ENCODE measurements at places on chromosomes 11 and 22.

DNA sequence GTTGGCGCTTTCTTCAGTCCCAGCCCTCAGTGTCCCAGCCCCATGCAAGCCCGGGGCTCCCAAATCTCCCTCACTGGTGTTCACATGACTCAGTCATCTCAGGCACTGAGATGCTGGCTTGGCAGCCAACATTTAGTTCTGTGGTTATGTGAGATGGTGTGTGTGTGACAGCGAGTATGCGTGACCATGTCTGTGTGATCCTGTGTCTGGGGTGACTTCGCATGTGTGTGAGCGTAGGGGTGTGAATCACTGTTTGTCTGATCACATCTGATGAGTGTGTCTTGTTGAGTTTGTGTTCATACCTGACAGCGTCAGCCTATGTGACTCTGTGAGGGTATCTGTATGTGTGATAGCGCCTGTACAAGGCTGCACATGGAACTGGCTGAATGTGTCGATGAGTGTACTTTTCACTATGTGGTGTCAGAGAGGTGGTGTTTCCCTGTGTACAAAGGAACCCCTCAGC is 16.2 kb downstream of the CREB3L1 start:
- DNase-seq, result no peak

GRCh38 chr11:24400059-24400665 is 96.7 kb upstream of the LUZP2 start:
- no peak for DNase-seq

DNA sequence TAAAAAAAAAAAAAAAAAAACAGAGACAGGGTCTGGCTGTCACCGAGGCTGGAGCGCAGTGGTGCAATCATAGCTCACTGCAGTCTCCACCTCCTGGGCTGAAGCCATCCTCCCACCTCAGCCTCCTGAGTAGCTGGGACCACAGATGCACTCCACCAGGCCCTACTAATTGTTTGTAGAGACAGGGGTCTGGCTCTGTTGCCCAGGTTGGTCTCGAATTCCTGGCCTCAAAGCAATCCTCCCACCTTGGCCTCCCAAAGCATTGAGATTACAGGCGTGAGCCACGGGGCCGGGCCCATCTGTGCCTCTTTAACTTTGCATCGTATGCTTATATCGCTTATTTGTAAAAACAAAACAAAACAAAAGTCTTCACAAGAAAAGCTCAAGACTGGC is 3.1 kb downstream of the CPT1A start:
- no peak for DNase-seq

DNA sequence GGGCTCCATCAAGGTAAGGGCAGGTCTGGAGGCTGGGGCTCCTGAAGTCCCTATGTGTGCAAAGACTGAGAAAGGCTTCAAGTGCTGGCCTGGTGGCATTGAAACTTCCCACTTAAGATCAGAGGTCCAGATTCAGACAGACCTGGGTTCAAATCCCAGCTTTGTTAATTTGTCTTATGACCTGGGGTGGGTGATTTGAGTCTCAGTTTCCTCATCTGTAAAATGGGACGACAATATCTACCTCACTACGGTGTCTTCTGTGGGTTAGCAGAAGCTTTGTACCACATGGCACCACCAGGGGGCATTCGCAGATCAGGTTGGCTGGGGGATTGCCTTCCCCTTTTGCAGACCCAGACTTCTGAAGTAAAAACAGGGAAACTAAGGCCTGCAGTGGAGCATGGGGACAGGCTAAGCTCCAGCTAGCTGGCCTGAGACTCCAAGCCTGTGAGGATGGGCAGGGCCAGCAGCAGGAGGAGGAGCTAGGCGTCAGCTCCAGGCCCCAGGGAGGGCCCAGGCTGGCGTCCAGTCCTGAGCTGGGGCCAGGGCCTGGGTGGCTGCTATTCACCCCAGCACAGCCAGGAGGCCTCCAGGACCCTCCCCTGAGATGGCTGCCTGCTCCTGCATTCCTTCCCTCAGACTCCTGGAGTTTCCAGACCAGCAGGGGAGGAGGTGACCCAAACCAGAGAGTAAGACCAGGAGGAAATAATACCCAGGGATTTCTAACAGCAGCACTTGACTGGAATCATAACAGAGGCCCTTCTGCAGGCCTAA is 1.5 kb downstream of the CASTOR1 start:
- peak; percentile 12 for DNase-seq

- no peak for DNase-seq
Measured at GRCh38 chr11:121575963-121576290, 123.2 kb upstream of the SORL1-AS1 start.

- no peak for DNase-seq
Measured at GRCh38 chr11:7651140-7651551, 22.2 kb downstream of the CYB5R2 start.

GRCh38 chr11:134471087-134471715 is 59.2 kb upstream of the B3GAT1 start:
- no peak for DNase-seq

DNA sequence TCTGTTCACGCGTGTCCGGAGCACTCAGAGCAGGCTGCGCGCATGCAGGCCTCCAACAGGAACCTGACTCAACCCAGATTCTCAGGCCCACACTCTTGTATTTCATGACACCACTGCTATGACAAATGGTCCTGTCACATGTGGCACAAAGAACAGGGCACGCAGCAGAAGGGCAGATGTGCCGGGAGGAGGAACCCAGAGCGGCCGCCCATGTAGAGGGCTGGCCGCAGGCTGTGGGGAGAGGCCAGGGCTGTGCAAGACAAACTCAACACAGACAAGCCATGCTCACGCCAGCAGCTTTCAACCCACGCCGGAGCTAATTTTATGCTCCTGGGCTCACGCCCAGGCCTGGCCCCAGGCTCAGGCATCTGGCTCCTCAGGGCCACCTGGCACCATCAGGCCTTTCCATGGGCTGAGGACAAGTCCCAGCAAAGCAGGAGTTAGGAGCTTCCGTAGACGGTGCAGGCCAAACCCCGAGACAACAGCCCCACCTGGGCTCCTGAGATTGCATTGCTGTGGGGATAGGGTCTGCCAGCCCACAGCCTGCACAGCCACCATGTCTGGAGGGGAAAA is 40.0 kb downstream of the DUSP8 start:
- peak; percentile 68 for DNase-seq

DNA sequence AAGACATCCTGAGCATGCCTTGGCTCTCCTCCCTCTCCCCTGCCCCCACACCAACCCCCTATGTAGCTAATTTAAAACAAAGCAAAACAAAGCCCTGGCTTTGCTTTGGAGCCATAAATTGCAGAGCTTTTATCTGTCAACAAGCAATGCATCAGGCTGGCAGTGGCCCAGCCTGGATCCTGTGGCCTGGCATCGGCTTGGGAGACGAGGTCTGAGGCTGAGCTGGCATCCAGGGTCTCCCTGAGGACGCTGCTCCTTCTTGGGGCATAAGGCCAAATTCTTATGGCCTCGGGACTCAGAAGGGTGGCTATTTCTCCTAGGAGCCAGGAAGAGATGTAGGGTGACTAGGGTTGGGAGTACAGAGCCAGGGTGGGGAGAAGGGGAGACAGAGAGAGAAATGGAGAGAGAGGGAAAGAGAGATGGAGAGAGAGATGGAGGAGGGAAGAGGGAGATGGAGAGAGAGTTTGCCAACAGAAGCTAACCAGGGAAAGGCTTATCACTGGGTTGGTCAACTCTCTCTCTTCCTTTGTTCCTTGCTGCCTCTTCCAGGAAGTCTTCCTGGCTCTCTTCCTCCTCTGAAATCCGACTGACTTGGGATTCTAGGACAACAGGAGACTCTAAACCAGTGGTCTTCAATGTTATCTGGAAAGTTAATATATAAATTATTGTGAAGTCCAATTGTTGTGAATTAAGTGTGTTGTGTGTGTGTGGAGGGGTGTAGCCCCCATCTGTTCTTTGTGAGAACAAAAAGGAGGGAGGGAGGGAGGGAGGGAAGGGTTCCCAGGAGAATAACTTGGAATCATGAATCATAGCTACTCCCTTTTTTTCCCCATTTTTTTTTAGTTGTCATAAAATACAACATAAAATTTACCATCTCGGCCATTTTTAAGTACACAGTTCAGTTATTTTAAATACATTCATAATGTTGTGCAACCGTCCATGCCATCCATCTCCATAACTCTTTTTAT is 29.1 kb downstream of the TSPAN18 start:
- DNase-seq, result no peak

GRCh38 chr22:42651134-42651533 is 1.9 kb upstream of the CYB5R3 start:
- DNase-seq, result no peak

- DNase-seq, result no peak
Measured at GRCh38 chr22:43270314-43270908, 72.8 kb downstream of the SCUBE1 start.

GRCh38 chr22:24601217-24602104 is 1.5 kb upstream of the GGT1 start:
- no peak for DNase-seq

GRCh38 chr11:64894070-64894811 is 15.8 kb upstream of the EHD1 start:
- DNase-seq, result no peak

- DNase-seq, result no peak
Measured at GRCh38 chr11:126766440-126766839, 234.1 kb downstream of the KIRREL3 start.

GRCh38 chr22:45087802-45088201 is 75.9 kb upstream of the NUP50 start:
- no peak for DNase-seq

DNA sequence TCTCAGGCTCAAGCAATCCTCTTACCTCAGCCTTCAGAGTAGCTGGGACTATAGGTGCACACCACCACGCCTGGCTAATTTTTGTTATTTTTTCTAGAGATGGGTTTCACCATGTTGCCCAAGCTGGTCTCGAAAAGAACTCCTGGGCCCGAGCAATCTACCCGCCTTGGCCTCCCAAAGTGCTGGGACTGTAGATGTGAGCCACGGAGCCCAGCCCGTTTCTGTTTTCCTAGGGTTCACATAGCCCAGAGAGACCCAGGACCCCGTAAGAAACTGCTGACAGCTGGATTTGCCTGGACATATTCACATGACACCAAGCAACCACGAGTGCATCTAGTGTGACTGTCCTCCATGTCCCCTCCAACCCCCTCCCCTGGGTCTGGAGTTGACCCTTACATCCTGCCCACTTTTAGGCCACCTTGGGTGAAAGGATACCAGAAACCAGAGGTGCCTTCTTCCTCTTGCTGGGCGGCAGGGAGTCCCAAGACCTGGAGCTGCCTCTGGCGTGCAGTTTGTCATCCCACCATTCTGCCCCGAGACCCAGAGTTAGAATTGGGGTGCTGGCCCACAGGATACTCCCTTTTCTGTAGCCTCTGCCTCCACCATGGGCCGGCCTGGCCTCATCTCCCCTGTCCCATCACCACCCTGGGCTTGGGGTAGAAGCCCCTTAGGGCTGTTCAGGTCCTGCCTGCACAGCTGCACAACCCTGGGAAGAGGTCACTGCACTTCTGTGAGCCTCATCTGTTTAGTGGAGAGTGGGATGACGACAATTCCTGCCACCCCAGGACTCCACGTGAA is 3.7 kb upstream of the RIN1 start:
- no peak for DNase-seq

- DNase-seq, result no peak
Measured at GRCh38 chr11:39724404-39724803, 1735.0 kb downstream of the LRRC4C start.

DNA sequence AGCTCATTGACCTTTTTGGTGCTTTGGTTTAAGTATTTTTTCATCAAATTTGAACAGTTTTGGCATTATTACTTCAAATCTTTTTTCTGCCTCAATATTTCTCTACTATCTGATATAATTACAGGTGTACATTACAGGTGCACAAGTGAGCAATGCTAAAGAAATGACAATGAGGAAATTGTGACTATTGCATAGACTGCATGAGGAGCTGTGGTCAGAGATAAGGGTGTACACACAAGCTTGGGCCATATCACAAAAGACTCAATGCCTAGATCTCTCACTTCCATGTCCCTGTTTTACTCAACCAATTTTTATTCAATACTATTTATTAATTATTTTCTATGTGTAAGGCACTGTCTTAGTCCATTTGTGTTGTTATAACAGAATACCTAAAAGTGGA is 251.0 kb upstream of the UBASH3B start:
- DNase-seq, result no peak

GRCh38 chr11:57646194-57646798 is 3.4 kb downstream of the YPEL4 start:
- DNase-seq, result no peak

- DNase-seq, result no peak
Measured at GRCh38 chr22:32164075-32164860, 5.2 kb upstream of the C22orf42 start.

DNA sequence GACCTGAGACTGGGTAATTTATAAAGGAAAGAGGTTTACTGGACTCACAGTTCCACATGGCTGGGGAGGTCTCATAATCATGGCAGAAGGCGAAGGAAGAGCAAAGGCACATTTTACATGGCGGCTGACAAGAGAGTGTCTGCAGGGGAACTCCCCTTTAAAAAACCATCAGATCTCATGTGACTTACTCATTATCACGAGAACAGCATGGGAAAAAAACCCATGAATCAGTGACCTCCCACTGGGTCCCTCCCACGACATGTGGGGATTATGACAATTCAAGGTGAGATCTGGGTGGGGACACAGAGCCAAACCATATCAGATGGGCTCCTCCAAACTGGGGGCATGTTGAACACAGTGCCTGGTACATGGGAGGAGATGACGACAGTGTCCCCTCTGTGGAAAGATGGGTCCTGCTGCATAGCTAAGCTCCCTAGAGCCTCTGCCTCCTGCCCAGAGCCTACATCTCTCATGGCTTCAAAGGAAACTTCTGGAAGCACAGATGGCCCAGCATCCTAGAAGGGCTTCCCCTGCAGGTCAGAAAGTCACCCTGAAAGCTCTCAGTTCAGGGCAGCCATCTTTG is 46.1 kb downstream of the MYEOV start:
- no peak for DNase-seq

DNA sequence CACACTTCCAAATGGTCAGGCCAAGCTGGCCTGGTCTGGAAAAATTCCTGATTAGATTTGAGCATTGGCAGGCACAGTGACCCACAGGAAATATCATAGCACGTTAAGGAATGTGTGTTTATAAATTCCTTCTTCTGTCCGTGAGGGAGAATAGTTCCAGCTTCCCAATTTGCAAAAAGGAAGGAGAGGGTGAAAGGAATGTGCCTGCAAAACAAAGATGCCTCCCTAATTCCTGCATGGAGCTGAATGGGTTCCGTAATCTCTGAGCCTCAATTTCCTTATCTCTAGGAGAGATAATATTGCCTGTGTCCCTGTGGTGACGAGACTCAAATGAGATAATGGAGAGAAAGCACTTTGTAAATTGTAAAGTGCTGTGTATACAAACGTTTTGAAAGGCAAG is 105.1 kb downstream of the FEZ1 start:
- DNase-seq, result no peak

- DNase-seq, result no peak
Measured at GRCh38 chr11:130212431-130212961, 52.9 kb downstream of the ST14 start.

DNA sequence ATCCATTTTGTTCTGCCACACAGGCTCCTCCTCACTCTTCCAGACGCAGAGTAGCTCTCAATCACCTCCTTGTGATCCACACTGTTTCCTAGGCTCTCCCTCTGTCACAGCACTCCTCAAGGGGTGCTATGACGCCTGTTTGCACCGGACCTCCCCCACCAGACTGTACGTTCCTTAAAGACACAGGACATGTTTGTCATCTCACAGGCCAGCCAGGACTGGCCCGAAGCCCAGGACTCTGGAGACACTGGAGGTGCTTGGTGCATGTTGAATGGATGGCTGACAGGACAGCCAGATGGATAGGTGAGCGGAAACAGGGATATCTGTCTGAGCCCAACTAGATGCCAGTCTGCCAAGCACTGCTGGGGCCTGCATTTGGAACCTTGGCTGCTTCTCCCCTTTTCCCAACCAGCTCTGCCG is 13.6 kb downstream of the PLA2G6 start:
- no peak for DNase-seq

- DNase-seq, result no peak
Measured at GRCh38 chr22:33788927-33789326, 131.3 kb downstream of the LARGE1 start.

Measured in DMS 273 treated with DMSO at 0.1 percent for 48 hours (cell line).